ENCODE measurements at places on chromosomes 3 and 15.

DNA sequence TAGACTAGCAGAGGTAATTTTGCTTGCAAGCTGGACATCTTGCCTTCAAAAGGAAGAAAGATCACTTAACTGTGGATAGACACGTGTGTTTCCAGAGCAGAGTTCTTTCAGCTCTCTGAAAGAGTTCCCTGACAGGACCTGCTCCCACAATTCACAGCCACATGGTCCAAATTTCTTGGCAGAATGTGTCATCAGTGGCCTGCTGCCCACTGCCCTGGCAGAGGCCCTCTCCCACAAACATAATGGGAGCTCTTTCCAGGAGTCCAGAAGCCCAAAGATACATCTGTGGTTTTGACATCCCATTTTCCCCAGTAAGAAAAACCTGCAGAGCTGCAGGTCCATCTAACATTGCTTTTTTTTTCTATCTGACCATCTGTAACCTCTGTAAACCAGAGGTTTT is 48.3 kb downstream of the SERPINI1 start:
- DNase-seq = no peak

GRCh38 chr15:79967298-79968182 is 3.5 kb downstream of the BCL2A1 start:
- peak; percentile 24 for DNase-seq

DNA sequence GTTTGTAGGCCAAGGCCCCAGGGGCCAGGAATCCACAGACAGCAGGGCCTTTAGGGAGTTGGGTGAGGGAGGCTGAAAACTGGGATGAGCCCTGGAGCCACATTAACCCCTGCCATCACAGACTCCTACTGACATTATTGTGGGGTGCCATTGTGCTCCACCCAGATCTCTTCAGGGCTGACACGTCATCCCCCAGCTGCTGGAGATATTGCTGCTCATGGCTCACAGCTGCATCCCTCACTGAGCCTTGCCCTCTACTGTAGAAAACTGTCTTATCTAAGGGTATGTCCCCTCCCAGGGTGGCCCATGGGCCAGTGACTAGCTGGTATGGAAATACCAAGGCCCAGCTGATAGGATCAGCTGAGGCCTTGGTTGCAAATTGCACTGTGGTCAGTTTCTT is 87.3 kb upstream of the PRR23C start:
- no peak for DNase-seq

- DNase-seq = no peak
Measured at GRCh38 chr3:40753951-40754350, 229.2 kb downstream of the ZNF621 start.

GRCh38 chr3:126491221-126492013 is 15.7 kb upstream of the ZXDC start:
- DNase-seq = no peak

DNA sequence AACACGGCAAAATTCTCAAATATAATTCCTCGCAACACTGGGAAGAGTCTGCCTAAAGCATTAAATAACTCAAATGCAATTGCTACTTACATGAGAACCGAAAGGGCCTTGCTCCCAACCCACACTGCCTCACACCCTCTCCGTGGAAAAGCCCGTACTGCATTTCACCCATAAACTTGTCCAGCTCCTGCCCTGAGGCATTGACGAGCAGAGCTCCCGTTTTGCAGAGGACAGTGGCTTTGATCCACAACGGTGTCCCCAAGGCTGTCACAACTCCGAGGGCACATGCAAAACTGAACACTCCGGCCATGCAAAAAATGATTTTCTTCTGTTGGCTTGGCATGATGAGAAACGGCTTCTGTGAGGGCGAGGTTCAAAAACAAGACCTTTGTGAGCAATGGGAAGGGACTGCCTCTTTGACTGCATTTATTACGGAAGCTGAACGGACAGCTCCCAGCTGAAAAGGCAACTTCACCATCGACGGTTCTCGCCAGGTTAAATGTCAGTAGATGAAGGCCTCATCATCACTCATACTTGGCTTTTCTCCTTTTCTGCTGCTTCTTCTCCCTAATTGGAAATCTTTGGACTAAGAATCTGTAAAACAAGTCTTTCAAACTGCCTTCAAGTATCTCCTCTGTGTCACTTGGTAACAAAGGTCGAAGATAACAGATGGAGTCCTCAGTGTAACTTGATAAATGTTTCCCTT is at the start of gene CLRN1:
CLRN1 (minus strand) TSS at position 362 of the 706 bp plus-strand sequence; CDS start at position 343, 19 bp downstream.
- DNase-seq = no peak

DNA sequence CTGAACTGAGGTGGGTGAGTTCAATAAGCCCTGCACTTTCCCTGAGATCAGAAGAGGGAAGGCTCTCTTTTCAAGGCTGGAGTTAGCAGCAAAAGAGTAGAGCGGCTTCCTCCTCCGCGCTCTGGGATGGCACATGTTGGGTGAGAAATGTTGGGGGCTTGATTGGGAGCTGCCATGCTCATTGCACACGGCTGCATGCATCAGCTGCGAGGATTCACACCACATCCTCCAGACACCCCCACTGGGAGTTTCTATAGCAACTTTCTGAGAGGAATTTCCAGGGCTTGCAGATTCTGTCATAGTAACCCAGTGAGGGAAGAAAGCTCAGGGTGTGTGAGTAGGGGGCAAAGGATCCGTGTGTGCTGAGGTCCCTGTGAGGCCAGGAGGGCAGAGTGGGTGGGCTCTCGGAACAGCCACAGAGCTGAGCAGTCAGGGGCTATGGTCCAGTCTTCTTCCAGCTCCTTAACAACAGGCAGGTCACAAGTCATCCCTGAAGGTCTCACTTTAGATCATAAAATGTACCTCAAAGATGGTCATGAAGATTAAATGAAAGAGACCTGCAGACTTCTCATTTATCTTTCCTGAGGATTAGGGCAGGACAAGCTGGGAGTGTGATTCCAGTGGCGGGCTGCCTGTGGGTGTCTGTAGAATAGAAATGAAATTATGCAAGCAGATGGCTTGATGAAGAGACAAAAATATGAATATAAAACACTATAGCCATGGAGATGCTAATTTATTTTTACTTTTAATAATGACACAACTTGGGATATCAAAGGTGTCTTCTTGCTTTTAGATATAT is 75.7 kb upstream of the CHRNA7 start:
- DNase-seq = no peak

- DNase-seq = no peak
Measured at GRCh38 chr15:61364871-61365270, 135.8 kb upstream of the RORA start.

- DNase-seq = no peak
Measured at GRCh38 chr15:62393196-62393595, 228.1 kb upstream of the C2CD4B start.

DNA sequence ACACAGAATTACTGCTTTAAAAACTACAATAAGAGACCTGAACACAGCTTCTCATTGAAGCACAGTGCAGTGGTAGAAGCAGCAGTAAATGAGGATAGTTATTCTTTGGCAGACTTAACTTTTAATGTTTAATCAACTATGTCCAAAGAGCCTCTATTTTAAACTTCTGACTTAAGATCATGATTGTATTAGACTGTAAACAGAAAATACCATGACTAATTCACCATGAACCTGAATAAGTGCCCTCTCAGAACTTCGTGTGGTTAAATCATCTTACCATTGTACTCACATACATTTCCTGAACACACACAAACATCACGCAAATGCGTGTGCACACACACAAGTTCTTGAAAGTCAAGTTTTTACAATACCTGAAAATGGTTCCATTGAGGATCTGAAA is 13.9 kb downstream of the CEP152 start:
- DNase-seq = no peak

- DNase-seq = no peak
Measured at GRCh38 chr3:121895121-121895520, 920 bp downstream of the SLC15A2 start.

DNA sequence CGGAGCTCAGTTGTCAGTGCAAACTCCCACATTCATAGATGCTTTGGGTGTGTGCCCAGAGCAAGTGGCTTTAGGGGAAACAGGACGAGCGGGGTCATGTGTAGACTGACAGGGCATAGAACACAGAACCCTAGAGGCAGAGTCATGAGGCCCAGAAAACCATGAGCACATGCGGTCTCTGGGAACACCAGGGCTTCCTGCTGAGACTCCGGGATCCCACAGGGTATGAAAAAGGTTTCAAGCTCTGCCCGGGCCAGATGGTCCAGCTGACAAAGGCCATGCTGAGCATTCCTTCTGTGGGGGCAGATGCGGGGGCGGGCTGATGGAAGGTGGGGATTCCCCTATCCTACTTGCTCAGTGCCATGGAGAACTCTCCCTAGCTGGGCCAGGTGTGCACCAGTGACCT is 44.8 kb downstream of the ROPN1B start:
- no peak for DNase-seq

DNA sequence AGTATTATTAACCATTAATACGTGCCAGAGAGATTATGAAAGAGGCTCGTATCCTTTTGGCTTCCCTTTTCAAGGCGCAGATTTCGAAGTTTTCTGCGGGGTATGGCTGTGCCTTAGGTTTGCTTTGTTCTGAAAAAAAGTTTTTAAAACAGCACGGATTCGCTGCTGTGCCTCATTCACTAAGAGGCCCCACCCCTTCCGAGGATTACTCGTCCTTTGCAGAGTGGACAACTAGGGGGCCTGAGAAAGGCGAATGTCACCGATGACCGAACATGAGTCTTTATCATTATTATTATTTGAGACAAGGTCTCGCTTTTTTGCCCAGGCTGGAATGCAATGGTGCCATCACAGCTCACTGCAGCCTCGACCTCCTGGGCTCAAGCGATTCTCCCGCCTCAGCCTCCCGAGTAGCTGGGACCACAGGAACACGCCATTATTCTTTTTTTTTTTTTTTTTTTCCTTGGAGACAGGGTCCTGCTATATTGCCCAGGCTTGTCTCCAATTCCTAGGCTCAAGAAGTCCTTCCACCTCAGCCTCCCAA is 684 bp upstream of the RPS27L start:
- DNase-seq = no peak

Measured in activated naive CD4-positive, alpha-beta T cell treated with anti-CD3 and anti-CD28 coated beads, Interleukin-2, amount 50 U/mL, for 16 hours (primary cell).